Stimulated activated CD8-positive, alpha-beta memory T cell treated with anti-CD3 and anti-CD28 coated beads, Interleukin-4, amount 100 ng/mL, for 4 hours (primary cell): ENCODE measurements at places on chromosomes 3 and 15.

DNA sequence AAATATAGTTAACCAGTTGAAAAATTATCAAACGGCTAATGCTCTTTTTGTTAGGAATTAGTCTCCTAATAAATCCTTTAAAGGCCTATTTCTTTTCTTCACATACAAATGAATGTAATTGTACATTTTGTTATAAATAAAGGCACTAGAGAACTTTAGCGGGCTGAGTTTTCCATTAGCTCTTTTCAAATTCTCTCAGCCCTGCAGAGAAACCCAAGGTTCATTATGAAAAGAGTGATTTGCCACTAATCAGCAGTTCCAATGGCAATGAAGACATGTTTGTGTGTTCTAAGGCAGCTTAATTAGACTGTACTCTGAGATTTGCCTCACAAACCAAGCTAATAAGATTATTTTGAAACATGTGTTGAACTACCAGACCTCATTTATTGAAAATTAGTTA is 64.6 kb upstream of the P2RY1 start:
- DNase-seq, result no peak

DNA sequence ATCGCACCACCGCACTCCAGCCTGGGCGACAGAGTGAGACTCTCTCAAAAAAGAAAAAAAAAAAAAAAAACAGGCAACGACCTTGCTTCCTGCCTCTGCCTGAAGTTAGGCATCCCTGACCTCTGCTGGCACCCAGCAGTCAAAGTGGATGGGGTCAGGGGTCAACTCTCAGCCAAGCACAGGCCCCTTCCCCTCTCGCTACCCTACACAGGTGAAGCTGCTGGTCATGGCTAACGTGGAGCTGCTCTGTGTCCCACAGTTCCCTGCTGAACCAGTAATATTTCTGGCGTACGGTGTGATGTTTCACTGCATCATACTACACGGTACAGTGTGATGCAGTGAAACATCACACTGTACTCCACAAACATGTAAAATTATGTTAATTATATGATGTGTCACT is 13.9 kb upstream of the FRG2C start:
- DNase-seq, result no peak

- no peak for DNase-seq
Measured at GRCh38 chr15:58465866-58466517, 34.2 kb downstream of the LIPC start.

GRCh38 chr3:185733980-185734724 is 90.7 kb downstream of the IGF2BP2 start:
- DNase-seq, result no peak

DNA sequence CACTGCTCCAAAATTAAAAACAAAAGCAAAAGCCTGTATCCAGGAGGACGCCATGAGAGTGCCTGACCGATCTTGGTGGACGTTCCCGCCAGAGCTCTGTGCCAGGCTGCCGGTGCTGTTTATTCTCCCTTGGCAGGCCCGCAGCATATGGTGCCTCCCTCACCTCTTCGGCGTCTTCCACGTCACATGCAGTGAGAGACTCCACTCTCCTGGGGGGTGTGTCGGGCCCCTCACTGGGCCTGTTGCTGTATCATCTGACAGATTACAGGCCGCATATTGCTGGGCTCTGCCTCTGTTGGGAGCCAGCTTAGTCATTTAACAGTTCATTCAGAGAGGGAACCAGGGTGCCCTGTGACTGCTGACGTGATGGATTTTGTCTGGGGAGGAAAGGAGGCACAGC is 86.4 kb upstream of the ARRDC4 start:
- no peak for DNase-seq
